Right ventricle myocardium superior (tissue), 1 donor: ENCODE measurements at places on chromosomes 2 and 18.
A peak's percentile ranks its signal among the peaks of the same experiment; 100 is the strongest.

GRCh38 chr18:78368726-78369125 is 610.9 kb upstream of the SALL3 start:
- no peak for DNase-seq

GRCh38 chr2:241564596-241565410 is 6.3 kb downstream of the BOK start:
- no peak for DNase-seq

DNA sequence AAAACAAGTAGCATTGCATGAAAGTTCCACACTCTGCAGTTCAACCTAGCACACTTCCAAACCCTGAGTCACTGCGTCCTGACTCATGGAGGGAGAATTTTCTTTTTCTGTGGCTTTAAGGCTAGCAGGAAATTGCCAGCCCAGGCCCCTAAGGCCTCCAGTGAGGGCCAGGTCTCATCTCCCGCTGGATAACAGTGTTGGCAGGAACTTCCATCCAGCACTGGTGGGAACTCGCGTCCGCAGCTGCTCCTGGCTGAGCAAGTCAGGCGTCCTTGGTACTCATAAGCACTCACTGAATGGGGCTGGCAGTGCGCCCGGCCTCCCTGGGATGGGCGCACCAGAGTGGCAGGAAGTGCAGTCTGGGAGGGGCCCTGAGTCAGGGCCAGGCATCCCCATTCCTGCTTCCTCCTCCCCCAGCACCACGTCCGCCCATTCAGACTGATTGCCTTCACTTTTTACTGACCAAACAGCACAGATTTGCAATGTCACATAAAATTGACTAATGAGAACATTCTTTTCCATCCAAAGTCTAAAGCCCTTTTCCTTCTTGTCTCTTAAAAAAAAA is 14.3 kb downstream of the MALL start:
- peak; percentile 99 for DNase-seq

DNA sequence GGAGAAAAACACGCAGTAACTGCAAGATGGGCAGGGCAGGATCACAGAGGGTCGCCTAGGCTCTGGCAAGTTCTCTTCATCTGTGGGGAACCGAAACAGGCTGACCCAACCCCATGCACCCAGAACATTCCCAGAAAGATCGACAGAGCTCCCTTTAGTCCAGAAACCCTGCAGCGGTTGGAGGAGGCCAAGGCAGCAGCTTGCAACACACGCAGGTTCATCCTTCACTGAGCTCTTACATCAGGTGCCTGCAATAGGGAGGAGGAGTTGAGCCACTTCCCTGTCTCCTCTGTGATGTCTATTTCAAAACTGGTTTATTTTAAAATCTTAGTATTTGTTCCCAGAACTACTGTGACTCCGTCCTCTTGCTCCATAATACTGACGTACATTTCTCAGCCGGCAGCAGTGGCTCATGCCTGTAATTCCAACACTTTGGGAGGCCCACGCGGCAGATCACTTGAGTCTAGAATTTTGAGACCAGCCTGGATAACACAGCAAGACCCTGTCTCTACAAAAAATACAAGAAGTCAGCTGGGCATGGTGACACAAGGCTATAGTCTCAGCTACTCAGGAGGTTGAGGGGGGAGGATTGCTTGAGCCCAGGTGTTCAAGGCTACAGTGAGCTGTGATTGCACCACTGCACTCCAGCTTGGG is 11.5 kb upstream of the SLC11A1 start:
- DNase-seq = peak; percentile 68

GRCh38 chr2:28359222-28360057 is 33.2 kb upstream of the FOSL2 start:
- no peak for DNase-seq

DNA sequence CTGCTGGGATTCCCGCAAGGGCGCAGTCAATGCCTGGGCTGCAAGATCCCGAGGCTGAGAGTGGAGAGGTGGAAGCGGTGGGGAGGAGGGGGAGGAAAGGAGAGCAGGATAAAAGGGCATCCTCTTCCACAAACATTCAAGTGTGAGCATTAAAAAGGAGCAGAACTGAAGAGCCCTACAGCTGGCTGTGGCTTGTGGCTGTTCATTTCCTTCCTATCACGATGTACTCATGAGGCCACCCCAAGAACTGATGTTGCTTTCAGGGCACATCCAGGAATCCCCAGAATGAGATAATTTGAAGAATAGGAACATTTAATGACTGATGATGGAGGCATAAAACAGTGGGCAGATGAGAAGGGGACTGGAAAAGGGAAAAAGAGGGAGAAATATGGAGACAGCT is 230.8 kb upstream of the SMIM21 start:
- DNase-seq = no peak

DNA sequence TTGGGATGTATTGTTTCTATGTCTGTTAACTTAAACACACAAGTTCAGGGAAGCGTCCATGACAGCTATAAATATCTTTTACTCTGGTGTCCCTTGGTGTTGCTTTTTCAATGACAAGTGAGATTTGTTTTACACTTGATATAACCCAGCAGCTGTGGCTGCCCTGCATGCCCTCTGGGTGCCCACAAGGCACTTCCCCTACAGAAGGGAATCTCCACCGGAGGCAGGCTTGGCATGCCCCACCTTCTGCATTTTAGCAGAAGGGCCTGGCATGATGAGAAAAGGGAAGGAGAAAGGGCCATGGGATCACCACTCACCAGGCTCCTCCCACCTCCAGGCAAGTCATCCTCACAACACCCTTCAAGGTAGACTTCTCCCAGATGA is 68.7 kb downstream of the TMEM247 start:
- DNase-seq = peak; percentile 76

DNA sequence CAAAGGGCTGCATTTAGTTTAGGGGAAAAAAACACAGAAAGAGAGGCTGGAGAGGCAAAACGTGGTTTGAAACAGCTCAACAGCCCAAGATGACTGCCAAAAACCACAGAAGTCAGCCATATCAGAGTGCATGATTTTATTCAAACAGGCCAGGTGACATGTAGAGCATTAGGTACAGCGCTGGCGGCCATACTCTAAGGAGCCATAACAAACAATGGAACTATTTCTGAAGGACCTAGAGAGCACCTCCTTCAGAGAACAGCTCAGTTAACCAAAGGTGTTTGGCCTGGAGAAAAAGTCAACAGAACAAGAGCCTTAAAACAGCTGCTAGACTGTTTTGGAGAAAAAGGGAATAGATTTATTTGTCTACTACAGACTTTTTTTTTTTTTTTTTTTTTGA is 2.6 kb downstream of the THADA start:
- DNase-seq = no peak

DNA sequence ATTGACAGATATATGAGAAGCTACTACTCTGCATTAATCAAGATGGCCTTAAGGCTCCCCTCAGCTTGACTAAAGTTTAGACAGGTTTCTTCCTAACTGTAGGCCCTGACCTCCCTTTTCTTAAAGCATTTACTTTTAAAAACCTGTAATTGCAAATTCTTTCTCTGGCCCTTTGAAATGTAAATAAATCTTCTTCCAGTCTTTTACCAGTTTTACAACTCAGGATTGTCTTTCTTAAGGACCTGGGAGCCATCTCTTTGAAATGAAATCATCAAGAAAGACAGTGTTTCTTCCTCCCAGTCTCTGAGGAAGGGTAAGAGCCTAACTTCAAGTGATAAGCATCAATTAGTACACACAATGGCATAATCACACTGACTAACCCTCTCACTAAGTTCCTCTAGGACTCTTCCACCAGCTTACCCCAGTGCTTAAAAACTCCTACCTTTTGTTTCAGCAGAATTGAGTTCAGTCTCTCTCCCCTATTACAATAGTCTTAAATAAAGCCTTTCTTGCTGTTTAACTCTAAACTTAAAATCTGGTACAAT is 58.7 kb upstream of the CDH20 start:
- no peak for DNase-seq

DNA sequence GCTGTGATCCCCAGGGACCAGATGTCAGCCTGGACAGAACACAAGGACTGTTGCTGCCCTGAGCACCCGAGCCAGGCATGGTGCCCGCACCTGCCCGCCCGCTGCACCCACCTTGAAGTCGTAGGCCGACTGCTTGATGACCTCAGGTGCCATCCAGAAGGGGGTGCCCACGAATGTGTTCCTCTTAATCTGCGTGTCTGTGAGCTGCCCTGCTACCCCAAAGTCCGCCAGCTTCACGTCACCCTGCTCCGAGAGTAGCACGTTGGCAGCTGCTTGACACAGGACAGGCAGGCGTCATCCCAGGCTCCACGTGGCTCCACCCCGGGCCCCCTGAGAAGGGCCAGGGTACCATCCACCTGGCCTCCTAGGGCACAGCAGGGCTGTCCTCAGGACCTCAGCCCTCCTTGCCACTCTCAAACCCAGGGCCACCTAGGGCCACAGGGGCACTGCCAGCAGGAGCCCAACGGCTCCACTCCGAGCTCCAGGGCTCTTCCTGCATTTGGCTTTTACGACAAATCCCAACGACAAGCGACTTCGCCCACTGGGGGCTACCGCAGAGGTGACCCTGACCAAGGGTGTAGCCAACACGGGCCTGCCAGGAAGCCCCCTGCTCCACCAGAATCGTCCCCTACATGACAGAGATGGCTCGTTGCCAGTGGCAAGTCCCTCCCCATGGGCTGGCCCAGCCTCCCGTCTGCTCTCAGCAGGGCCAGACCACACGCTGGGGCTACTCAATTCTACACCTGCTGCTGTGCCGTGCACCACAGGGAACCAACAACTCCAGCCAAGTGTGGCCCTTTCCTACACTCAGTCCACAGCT is 9.0 kb downstream of the STK25 start:
- DNase-seq = no peak

DNA sequence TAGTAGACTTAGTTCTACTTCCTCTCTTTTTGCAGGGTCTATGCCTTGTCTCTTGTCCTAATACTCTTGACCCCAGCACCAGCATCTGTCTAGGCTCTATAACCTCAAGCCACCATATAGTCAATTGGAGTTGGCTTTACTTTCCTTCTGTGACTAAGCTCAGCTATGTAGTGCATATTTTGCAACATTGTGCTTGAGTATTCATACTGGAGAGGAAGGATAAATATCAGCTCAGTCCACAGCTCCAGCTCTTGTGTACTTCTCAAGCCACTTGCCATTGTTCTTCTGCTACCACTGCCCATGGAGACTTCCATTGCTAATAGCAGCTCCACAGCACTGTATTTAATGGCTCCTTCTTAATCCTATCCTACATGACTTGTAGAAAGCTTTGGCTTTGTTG is 35.5 kb upstream of the CD28 start:
- no peak for DNase-seq

DNA sequence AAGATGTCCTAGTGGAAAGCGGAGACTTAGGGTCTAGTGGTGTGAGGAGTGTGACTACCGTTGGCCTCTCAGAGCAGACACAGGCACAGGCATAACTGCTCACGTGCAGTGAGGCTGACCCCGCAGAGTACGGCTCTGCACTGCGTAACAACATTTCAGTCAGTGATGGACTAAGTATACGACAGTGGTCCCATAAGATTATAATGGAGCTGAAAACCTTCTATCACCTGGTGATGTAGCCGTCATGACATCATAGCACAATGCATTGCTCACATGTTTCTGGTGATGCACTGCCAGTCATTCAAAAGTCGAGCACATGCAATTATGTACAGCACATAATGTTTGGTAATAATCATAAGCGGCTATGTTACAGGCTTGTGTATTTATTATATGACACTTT is 179.6 kb downstream of the VAPA start:
- no peak for DNase-seq

- no peak for DNase-seq
Measured at GRCh38 chr2:210112871-210113270, 58.3 kb downstream of the KANSL1L start.

DNA sequence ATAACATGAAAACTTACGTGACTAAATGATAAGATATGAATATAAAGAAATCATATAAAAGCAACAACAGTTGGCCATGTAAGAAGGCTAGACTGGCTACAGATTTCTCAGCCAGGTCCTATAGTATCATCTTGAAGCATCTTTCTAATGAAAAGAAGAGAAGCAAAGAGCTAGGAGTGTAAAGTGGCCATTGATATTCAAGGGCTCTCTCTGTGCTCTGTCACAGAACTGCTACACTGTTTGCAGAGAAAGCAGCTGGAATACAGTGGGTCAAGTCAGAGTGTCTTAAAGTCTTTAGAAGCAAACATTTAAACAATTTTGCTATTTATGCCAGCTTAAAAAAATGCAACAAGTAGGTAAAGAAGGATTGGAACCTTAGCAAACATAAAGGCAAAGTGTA is 118.8 kb downstream of the SCN9A start:
- DNase-seq = no peak

DNA sequence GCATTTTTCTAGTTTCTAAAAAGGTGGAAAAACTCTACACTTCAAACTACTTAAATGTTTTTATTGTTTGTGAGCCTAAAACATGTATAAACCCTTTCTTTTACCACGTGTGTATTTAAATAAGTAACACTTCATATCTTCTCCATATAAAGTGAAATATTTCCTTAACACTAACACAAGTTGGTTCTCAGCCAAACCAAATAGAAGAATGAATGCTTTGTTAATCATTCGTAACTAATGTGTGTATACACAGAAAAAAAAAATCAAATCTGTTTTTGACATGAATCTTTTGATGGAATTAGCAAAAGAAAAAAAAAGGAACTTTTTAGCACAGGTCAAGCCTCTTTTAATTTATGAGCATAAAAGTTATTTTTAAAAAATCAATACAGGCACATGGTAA is 89.3 kb downstream of the EHBP1 start:
- no peak for DNase-seq

DNA sequence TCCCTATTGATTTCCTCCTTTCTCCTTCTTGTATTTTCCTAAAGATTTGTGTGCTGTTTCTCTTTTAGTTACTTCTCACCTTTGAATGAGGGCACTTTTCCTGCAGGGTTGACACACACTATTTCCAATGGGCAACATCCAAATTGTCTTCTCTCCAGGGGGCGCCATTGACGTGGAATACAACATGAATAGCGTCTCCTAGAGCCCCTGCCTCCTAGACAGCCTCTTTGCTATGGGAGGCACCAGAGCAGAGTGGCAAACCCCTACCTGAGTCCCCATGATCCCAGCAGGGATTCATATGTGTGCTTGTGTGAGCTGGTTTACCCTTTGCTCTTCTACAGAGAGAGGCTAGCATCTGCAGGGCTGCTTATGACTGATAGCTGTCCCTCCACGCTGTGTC is 61.3 kb upstream of the ITSN2 start:
- DNase-seq = peak; percentile 66

DNA sequence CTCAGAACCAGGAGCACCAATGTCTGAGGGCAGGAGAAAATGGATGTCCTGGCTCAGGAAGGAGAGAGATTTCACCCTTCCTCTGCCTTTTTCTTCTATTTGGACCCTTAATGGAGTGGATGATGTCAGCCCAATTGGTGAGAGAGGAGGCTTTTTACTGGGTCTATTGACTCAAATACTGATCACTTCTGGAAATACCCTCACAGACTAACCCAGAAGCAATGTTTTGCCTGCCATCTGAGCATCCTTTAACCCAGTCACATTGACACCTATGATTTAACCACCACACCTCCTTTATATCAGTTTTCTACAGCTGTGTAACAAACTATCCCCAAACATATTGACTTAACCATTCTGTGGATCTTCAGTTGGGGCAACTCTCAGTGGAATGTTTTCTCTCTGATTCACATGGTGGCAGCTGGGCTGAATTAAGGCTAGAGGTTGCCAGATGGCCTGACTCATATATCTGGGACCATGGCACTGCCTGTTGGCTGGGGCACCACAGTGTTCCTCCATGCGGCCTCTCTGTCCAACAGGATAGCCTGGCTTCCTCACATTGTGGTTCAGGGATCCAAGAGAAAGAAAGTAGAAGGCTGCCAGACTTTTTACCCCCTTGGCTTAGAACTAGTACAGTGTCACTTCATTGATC is 18.2 kb upstream of the MBOAT2 start:
- no peak for DNase-seq

- DNase-seq = no peak
Measured at GRCh38 chr2:230990131-230990898, 5.6 kb upstream of the SPATA3 start.

GRCh38 chr2:74528600-74529356 is 728 bp downstream of the AUP1 start:
- no peak for DNase-seq
